Colonic mucosa (tissue), 4 donors: ENCODE measurements at places on chromosomes 16 and 17. TPM values are rescaled to one million over a fixed set of nuclear protein-coding genes. Genes with fewer than 3 reads are reported as not detected.

DNA sequence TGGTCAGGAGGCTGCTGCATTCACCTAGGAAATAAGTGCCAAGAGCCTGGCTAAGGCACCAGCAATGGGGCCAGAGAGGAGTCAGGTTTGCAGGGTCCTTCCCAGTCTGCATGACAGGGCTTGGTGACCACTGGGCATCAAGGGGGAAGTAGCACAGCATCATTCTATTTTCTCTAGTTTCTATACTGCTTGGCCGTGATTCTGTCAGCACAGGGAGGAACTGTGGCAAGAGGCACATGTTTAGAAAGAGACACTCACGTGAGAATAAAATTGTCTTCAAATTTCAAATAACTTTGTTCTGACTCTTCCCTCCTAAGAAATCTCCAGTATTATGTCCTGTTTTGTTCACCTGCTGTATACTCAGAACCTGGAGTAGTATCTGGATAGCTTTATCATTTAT, 37.8 kb downstream of the ERN1 start:
- DNase-seq: no peak

- no peak for DNase-seq
These were observed 948 bp downstream of the PLA2G15 start for GRCh38 chr16:68246121-68246520.

KRTAP9-4 gene
- total RNA-seq: not detected

EVPL gene
- 18.8 TPM for total RNA-seq

GJC1 gene
- 8.2 TPM for total RNA-seq

MARVELD3 gene
- 79.0 TPM for total RNA-seq

DNA sequence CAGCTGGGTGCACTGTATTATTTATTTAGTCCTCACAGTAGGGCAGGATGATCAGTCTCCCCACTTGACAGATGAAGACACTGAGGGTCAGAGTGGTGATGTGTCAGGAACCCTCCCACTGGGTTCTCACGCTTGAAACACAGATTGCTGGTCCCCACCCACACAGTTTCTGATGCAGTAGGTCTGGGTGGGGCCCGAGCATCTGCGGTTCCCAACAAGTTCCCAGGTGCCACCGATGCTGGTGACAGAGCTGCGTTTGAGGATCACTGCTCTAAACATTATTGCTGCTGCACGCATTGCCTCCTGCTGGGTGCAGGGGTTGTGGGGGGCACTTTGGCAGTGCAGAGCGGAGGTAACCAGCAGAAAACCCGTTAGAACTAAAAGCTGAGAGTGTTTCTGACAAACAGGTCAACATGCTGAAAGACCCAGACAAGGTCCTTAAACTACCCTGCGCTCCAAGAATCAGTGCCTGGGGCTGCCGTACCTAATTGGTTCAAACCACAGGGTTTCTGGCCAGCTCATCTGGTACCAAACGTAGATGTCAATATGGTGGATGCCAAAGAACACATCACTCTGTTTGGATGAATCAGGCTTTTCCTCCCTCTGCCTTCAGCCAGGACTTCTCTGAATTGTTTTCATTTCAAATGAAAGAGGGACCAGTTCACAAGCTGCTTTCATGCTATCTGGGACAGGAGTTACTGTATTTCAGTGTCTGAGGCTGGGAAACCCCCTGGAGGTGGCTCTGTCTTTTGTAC, 76.0 kb downstream of the ABCC1 start:
- no peak for DNase-seq

DNA sequence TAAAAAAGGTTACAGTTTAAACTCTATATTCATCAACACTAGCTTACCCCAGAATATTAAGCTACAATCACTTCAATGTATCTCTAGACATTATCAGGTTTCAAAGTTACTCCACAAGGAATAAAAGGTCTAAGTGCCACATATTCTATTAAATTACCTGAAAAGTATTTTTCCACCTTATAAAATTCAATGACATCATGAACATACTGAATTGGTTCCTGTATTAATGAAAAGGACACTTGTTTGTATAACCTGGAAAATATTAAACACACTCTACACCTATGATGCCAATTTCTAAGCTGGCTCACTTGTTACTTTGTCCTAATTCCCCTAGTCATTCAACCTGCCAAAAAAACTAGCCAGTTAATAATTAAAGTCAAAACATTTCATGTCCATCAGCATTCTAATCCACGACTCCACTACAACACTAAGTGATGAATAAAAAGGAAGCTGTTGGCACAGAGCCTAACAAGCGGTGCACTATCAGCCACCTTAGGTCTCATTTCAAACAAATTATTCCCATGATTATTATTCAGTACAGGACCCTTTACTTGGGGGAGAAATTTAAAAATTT, 12.2 kb downstream of the MED13 start:
- no peak for DNase-seq

- no peak for DNase-seq
These were observed 435.8 kb downstream of the HS3ST3B1 start for GRCh38 chr17:14736631-14737030.

CA5A gene
- total RNA-seq: not detected

DNA sequence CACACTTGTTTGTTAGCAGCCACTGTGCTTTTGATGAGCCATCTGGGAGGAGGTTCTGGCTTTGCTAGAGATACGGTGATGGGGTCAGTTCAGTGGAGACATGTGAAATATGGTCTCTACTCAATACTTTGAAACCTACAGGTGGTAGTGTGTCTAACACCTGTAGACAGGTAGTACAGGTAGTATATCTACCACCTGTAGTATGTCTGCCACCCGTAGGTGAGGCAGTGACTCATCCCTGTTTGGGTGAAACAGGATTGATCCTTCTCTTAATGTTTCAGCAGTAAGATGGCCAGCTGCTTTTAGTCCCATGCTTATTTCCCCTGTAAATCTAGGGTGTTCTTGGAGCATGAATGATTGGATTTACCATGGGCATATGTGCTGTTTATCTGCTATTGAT, 240.8 kb downstream of the SNX29 start:
- no peak for DNase-seq

GRCh38 chr17:74226252-74226651, 12.9 kb downstream of the TTYH2 start:
- DNase-seq: no peak
